ENCODE measurements at places on chromosomes 13 and 19. TPM values are rescaled to one million over a fixed set of nuclear protein-coding genes. Genes with fewer than 3 reads are reported as not detected.

DNA sequence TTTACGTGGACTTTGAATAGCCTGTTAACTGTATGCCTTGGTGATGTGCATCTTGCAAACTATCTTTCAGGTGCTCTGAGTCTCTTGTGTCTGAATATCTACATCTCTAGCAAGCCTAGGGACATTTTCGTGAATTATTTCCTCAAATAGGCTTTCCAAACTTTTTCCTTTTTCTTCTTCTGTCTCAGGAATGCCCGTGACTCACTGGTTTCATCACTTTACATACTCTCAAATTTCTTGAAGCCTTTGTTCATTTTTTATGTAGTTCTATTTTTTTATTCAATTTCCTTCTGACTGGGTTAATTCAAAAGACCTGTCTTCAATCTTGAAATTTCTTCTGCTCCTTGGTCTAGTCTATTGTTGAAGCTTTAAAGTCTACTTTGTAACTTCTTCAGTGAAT lies 332.2 kb downstream of the OXGR1 start:
- DNase-seq: no peak

DNA sequence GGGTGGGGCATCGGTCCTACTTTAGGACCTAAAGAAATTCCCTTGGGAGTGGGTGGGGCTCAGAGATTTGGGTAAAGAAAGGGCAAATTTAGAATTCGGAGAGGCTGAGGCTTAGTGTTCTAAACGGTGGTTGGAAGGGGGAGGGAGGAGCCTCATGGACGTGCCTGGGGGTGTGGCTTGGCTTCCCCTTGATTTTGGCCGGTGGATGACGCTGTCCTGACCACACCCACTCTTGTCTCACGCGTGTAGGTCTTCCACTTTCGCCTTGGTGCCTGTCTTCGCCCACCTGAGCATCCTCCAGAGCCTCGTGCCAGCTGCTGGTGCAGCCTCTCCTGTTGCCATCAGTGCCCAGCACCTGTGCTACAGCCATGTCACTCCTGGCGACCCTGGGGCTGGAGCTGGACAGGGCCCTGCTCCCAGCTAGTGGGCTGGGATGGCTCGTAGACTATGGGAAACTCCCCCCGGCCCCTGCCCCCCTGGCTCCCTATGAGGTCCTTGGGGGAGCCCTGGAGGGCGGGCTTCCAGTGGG lies 1.2 kb upstream of the NUP62 start:
- DNase-seq: no peak

The KLC3 gene
- 0.07 TPM for total RNA-seq

The ZNF497 gene
- total RNA-seq: 0.53 TPM
